Thyroid gland (tissue), 4 donors: ENCODE measurements at places on chromosomes 4 and X. TPM values are rescaled to one million over a fixed set of nuclear protein-coding genes. Genes with fewer than 3 reads are reported as not detected.

Gene SPANXB1
- total RNA-seq, result not detected

DNA sequence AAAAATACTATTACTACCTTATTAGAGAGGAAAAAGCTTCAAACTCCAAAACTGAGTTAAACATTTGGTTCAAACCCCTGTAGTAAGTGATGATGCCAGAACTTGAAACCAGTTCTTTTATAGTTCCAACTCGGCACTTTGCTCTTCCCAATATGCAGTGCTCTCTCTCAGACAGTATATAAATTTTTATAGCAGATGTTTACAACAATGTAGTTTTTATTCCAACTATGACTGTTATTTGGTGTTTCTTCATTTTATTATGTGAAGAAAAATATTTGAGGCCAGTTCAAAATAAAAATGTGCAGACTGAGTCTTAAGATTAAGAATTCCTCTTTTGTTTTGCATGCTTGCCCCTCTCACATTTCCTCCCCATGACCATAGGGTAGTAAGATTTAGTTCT is 2.9 kb upstream of the PPP4R3C start:
- no peak for DNase-seq

Gene MAOA
- 333 TPM for total RNA-seq

Gene TSPAN6
- 33.9 TPM for total RNA-seq

GRCh38 chrX:40079572-40079971 is 18.2 kb downstream of the BCOR start:
- no peak for DNase-seq

DNA sequence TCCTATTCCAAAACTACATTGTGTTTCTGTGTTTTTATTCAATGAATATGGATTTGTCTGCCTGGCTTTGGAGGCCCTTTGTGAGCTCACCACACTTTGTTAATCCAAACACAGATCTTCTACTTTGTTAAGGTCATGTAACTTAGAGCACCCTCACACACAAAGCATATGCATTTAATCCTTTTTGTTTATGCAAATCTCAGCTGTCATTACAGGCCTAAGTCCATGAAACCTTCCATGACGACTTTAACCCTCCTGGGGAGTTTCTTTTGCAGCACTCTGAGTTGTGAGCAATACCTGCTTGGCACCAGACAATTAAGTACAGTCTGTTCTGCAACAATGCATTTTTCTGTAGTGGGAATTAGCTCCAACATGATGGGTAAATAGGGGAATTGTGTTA is 14.9 kb downstream of the CCSER1 start:
- DNase-seq, result no peak

Gene BMPR1B
- 0.89 TPM for total RNA-seq
